Activated B cell treated with CpG ODN at 0.5 μM for 24 hours (primary cell): ENCODE measurements at places on chromosomes 5 and 9. TPM values are rescaled to one million over a fixed set of nuclear protein-coding genes. Genes with fewer than 3 reads are reported as not detected.

GRCh38 chr9:88680505-88681160, 145.7 kb downstream of the NXNL2 start:
- no peaks in the 10 kb centered on the region for H3K27me3 ChIP-seq
- no peak overlapping the region for H3K4me3 ChIP-seq
- DNase-seq, result no peak
- H3K36me3 ChIP-seq, result no peaks in the 10 kb centered on the region
- H3K27ac ChIP-seq, result no peak overlapping the region

DNA sequence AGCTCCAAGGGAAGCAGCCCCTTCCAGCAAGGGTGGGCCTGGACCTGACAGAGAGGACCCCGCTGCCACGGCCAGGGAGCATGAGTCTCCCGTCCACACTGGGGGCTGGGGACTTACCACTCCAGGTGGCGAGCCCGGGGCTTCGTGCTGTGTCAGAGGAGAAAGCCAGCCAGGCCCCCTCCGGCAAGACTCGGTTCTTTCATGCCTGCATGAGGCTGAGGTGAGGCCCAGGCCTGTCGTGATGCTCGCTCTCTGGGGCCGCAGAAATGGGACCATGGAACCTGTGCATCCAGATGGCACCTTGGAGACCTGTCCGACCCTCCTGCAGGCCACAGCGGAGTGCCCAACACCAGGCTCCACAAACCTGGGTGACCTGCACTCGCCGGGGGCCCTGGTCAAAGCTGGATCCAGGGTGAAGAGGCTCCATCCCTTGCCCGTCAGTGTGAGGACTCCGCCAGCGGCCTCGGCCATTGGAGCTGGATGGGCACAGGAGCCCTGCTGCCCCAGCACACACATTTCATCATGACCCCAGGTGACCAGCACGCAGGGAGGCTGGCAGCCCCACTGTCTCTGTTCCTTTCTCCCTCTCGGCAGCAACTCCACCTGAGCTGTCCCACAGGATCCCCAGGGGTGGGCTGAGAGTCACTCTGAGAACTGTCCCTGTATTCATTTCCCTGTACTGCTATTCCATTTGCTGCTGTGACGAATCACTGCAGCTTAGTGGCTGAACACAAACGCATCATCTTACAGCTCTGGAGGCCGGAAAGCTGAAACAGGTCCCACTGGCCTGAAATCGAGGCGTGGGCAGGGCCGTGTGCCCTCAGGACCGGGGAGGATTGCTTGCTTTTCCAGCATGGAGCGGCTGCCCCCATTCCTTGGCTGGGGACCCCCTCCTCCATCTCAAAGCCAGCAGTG, 24.4 kb downstream of the SLC6A18 start:
- no peak overlapping the region for H3K4me3 ChIP-seq
- no peak overlapping the region for H3K27ac ChIP-seq
- no peak for DNase-seq
- H3K4me1 ChIP-seq, result no peaks in the 10 kb centered on the region
- H3K27me3 ChIP-seq, result peaks cover 11% of the 10 kb centered on the region

- no peaks in the 10 kb centered on the region for H3K27me3 ChIP-seq
- no peak for DNase-seq
- H3K36me3 ChIP-seq, result no peaks in the 10 kb centered on the region
- H3K4me3 ChIP-seq, result no peak overlapping the region
These were observed 145.0 kb downstream of the SLC12A2 start for GRCh38 chr5:128228521-128228920.

- H3K4me3 ChIP-seq, result no peak overlapping the region
- peaks cover 77% of the 10 kb centered on the region for H3K4me1 ChIP-seq
- H3K36me3 ChIP-seq, result peaks cover 43% of the 10 kb centered on the region
- DNase-seq, result no peak
These were observed 5.0 kb downstream of the JADE2 start for GRCh38 chr5:134530301-134531077.

GRCh38 chr5:82208371-82208770, 69.8 kb downstream of the RPS23 start:
- H3K27me3 ChIP-seq, result no peaks in the 10 kb centered on the region
- no peaks in the 10 kb centered on the region for H3K4me1 ChIP-seq
- H3K4me3 ChIP-seq, result no peak overlapping the region
- H3K36me3 ChIP-seq, result no peaks in the 10 kb centered on the region
- DNase-seq, result no peak
- no peak overlapping the region for H3K27ac ChIP-seq

DNA sequence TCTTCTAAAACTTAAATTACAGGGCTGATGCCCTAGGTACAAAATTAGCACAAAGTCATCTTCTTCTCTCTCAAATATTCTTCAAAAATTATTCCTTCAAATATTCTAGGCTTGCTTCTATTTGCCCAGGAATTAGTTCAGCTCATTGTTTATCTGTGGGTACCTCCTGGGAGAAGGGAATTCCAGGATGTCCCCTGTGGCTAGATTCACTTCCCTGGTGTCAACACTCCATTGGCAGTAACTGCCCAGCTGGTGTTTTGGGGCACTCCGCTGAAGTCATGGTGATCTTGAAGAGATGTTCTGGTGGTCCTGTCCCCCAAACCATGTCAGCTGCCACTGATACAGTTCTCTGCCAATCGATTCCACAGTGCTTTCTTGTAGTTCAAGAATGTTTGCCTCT, 26.2 kb upstream of the TGFBR1 start:
- no peak for DNase-seq
- H3K36me3 ChIP-seq, result no peaks in the 10 kb centered on the region
- no peak overlapping the region for H3K27ac ChIP-seq
- peaks cover 2% of the 10 kb centered on the region for H3K27me3 ChIP-seq
- H3K4me1 ChIP-seq, result peaks cover 14% of the 10 kb centered on the region

- H3K36me3 ChIP-seq, result no peaks in the 10 kb centered on the region
- H3K4me1 ChIP-seq, result no peaks in the 10 kb centered on the region
- no peak overlapping the region for H3K4me3 ChIP-seq
- H3K27ac ChIP-seq, result no peak overlapping the region
- no peak for DNase-seq
- peaks cover 10% of the 10 kb centered on the region for H3K27me3 ChIP-seq
These were observed 65.4 kb downstream of the CMYA5 start for GRCh38 chr5:79754865-79755555.

DNA sequence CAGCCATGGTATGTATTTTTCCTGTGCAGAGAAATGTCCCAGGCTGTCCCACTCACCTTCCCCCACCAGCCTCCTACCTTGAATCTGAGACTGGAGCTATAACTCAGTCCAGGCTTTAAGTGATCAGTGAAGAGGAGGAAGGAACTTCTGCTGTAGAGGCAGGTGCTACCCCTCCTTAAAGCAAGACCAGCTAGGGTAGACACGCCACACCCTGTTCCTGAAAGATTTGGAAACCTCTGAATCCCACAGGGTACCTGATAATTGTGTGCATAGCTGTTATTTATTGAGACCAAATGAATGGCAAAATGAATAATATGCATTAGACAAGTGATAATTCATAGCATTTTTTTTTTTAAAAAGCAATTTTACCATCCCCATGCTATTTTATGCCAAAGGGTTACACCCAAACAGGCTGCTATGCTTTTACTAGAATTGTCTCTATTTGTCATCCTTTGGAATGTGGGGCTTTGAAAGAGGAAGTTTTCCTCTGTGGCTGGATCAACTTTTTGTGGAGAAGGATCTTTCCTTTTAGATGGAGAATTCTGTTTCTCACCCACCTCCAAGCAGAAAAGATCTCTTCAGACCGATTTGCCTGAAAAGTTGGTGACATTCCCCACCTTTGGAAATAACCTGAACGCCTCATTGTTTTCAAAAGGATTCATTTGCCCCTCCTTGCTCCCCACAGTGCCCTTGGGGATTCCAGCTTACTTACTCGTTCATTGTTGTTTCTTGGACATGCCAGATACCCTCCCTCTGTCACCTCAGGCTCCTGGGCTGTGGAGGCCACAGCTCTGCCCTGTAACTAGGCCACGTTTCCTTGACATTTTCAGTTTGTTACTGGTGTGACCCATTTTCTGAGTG, 248.7 kb downstream of the NR3C1 start:
- no peaks in the 10 kb centered on the region for H3K27me3 ChIP-seq
- peaks cover 5% of the 10 kb centered on the region for H3K36me3 ChIP-seq
- H3K27ac ChIP-seq, result no peak overlapping the region
- peaks cover 2% of the 10 kb centered on the region for H3K4me1 ChIP-seq
- DNase-seq, result no peak

DNA sequence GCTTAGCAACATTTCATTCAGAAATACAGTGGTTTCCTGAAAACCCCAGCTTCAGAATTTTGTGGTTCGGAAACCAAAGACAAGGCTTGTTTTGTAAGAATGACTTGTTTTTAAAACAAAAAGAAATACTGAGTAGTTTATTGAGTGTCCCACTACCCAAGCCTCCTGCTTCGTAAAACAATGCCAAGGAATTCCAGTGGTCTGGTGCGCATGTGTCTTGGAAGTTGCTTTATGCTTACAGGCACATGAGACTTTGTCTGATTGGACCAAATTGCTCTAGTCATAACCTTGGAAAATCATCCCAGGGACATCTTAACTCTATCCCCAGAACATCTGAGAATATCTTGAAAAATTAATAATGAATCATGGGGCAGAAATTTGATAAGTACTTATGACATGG, 77.1 kb upstream of the FST start:
- DNase-seq, result no peak
- H3K4me1 ChIP-seq, result no peaks in the 10 kb centered on the region
- no peaks in the 10 kb centered on the region for H3K27me3 ChIP-seq
- no peaks in the 10 kb centered on the region for H3K36me3 ChIP-seq

- H3K4me1 ChIP-seq, result no peaks in the 10 kb centered on the region
- DNase-seq, result no peak
- no peaks in the 10 kb centered on the region for H3K36me3 ChIP-seq
- H3K4me3 ChIP-seq, result no peak overlapping the region
- H3K27me3 ChIP-seq, result peaks cover 30% of the 10 kb centered on the region
These were observed 22.5 kb upstream of the HMGCS1 start for GRCh38 chr5:43335681-43336080.

GRCh38 chr5:137888466-137888862, 793 bp upstream of the PKD2L2 start:
- H3K4me3 ChIP-seq, result peak overlapping the region; percentile 92
- no peaks in the 10 kb centered on the region for H3K27me3 ChIP-seq
- no peak for DNase-seq
- peaks cover 32% of the 10 kb centered on the region for H3K4me1 ChIP-seq

DNA sequence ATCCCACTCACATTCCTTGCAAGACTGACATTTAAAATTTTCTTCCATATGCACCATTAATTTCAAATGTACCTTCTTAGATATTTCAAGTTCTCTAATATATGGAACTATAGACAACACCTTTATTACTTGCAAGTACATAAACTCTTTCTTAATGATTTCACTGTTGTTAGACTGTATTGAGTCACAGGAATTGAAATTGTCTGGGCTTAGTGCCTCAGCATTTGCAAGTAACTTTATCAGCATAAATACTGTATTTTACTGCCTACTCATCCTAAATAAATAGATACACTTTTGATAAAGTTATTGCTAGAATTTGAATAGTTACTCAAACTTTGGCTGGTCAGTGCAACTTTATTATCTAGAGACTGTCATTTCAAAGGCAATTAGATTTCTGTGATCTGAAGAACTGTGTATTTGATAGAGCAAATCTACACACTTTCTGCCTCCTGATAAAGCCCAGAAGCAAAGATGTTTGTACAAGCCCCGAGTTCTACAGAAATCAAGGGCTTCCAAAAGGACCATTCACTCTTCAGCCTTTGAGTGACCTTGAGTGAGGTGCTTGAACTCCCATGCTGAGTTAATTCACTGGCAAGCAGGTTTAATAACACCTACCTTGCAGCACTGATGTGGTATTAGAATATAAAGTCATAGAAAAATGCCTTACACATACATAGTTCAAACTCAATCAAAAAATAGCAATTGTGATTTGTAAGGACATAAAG, 91.6 kb downstream of the COX7C start:
- H3K36me3 ChIP-seq, result no peaks in the 10 kb centered on the region
- H3K27me3 ChIP-seq, result no peaks in the 10 kb centered on the region
- no peak overlapping the region for H3K27ac ChIP-seq
- H3K4me1 ChIP-seq, result no peaks in the 10 kb centered on the region

- H3K27me3 ChIP-seq, result peaks cover 6% of the 10 kb centered on the region
- no peak overlapping the region for H3K4me3 ChIP-seq
- no peaks in the 10 kb centered on the region for H3K36me3 ChIP-seq
- no peak for DNase-seq
These were observed 107.8 kb downstream of the KCNIP1 start for GRCh38 chr5:170611449-170612090.

GRCh38 chr9:120619751-120620655, 40.0 kb upstream of the CDK5RAP2 start:
- DNase-seq, result no peak
- H3K27ac ChIP-seq, result no peak overlapping the region
- H3K27me3 ChIP-seq, result no peaks in the 10 kb centered on the region
- H3K4me3 ChIP-seq, result no peak overlapping the region
- H3K4me1 ChIP-seq, result peaks cover 2% of the 10 kb centered on the region

GRCh38 chr5:117201001-117201400, 626.4 kb upstream of the SEMA6A start:
- H3K4me1 ChIP-seq, result no peaks in the 10 kb centered on the region
- H3K27ac ChIP-seq, result no peak overlapping the region
- no peak overlapping the region for H3K4me3 ChIP-seq
- no peaks in the 10 kb centered on the region for H3K36me3 ChIP-seq
- no peaks in the 10 kb centered on the region for H3K27me3 ChIP-seq

GRCh38 chr9:13395156-13395555, 115.7 kb upstream of the MPDZ start:
- no peaks in the 10 kb centered on the region for H3K27me3 ChIP-seq
- no peaks in the 10 kb centered on the region for H3K36me3 ChIP-seq
- no peak overlapping the region for H3K4me3 ChIP-seq
- DNase-seq, result no peak
- no peak overlapping the region for H3K27ac ChIP-seq
- no peaks in the 10 kb centered on the region for H3K4me1 ChIP-seq

GRCh38 chr5:94744906-94745305, 126.4 kb downstream of the SLF1 start:
- no peaks in the 10 kb centered on the region for H3K36me3 ChIP-seq
- H3K27me3 ChIP-seq, result no peaks in the 10 kb centered on the region
- peaks cover 42% of the 10 kb centered on the region for H3K4me1 ChIP-seq
- no peak overlapping the region for H3K27ac ChIP-seq
- no peak for DNase-seq

- H3K4me1 ChIP-seq, result peaks cover 32% of the 10 kb centered on the region
- H3K27ac ChIP-seq, result no peak overlapping the region
- no peak for DNase-seq
- H3K36me3 ChIP-seq, result peaks cover 15% of the 10 kb centered on the region
- no peak overlapping the region for H3K4me3 ChIP-seq
These were observed 3.0 kb upstream of the TUT7 start for GRCh38 chr9:86356871-86357866.

The CER1 gene
- total RNA-seq, result not detected in 2 replicates

The PCDHB12 gene
- not detected in 2 replicates for total RNA-seq

The NDST1 gene
- total RNA-seq, result 5.7 and 8.1 TPM in 2 replicates

The PKD2L2 gene
- not detected in 2 replicates for total RNA-seq

The ARSI gene
- not detected in 2 replicates for total RNA-seq

The TMEM174 gene
- not detected in 2 replicates for total RNA-seq

The PCSK1 gene
- total RNA-seq, result not detected in 2 replicates

The IFNA2 gene
- not detected in 2 replicates for total RNA-seq

The KIAA1958 gene
- 5.8 and 7.4 TPM in 2 replicates for total RNA-seq

The DMRT3 gene
- total RNA-seq, result not detected in 2 replicates
